ENCODE measurements at places on chromosomes 2 and 18.

DNA sequence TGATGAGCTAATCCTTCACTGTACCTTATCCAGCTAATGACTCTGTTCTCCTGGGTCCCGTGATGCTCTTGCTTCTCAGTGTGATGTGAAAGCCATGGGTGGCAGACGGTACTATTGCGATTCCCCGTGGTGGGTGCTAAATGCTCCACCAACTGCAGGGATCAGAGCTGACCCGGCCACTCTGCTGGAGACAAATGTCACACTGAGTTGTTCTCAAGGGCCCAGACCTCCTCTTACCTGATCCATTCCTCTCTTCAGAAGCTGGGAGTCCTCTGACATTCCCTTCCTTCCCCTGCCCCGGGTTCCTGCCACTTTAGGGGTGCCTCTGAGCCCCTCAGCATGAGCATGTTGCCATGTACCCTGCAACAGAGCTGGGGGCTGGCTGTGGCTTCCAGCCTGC lies 105.1 kb downstream of the MAPK4 start:
- DNase-seq = no peak

DNA sequence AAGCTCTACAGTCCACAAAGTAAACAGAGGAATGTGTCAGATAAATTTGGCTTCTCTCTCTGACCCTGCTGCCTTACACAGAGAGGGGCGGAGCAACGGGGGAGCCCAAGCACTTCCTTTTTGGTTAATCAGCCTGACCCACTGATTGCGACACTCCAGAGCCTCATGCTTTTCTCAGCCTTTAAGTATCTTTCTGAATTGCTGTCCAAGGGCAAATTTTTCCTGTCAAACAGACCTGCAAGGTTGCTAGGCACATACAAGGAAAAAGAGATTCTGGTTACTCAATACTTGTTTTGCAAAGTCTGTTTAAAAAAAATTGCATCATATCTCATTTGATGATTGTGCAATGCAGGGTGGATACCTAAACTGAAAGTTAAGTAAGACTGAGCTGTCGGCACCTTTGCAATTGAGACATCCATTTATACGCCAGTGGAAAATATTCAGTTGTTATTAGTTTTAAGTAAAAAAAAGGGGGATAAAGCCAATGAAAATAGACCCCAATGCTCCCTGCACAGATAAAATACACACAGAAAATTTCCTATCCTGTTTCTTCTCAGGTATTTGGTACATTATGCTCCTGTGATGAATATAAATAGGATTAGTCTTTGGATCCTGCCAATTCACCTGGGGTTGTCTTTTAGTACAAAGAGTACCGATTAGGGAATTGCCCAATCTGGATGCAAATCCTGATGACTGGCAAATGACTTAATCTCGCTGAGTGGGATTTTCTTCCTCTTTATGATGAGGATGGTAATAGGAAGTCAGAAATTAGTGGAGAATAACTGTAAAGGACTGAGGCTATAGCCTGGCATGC lies 260.2 kb upstream of the TRIB2 start:
- DNase-seq = peak; percentile 91

GRCh38 chr2:210663631-210664089 lies 107.3 kb downstream of the CPS1 start:
- peak; percentile 3 for DNase-seq

GRCh38 chr2:15939556-15939853 lies 845 bp upstream of the MYCN start:
- DNase-seq = no peak

GRCh38 chr2:72263776-72264060 lies 116.1 kb upstream of the CYP26B1 start:
- DNase-seq = no peak

- DNase-seq = no peak
These were observed 185.8 kb upstream of the CNTNAP5 start for GRCh38 chr2:123839326-123839725.

DNA sequence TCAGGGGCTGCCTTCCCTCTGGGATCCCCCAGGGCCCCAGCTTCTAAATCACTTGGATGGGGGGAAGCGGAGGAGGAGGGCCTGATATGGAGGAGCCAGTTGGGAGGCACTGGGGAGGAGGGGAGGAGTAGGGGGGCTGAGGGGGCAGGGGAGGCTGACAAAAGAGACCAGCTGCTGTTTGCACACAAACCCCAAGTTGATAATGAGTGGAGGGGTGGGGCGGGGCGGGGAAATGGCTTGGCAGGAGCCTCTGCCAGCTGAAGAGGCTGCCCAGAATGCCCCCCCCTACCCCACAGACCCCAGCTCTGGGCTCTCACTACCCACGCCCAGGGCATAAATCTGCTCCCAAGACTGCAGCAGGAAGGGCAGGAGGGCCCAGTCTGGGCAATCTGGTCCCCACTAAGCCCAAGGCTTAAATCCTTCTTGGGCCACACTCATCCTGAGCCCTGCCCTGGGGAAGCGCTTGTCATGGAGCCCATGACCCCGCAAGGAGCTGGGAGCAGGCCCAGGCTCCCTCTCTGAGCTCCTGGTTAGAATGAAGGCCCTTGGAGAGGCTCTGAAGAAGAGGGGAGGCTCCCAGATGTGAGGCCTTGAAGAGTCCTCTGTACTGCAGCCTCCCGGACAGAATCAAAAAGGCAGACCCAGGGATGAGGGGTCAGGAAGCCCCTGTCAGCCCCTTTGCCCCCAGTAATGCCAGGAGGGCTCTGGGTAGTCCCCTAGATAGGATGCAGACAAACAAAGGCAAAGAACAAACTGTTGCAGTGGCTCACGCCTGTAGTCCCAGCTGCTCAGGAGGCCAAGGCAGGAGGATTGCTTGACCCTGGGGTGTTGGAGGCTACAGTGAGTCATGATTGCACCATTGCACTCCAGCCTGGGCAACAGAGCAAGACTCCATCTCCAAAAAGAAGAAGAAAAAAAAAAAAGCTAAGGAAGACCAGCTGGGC lies 24.8 kb upstream of the PTMA start:
- DNase-seq = no peak

GRCh38 chr2:127103243-127104165 lies 3.5 kb downstream of the BIN1 start:
- no peak for DNase-seq

GRCh38 chr2:166900700-166901099 lies 12.4 kb downstream of the XIRP2 start:
- DNase-seq = peak; percentile 11

DNA sequence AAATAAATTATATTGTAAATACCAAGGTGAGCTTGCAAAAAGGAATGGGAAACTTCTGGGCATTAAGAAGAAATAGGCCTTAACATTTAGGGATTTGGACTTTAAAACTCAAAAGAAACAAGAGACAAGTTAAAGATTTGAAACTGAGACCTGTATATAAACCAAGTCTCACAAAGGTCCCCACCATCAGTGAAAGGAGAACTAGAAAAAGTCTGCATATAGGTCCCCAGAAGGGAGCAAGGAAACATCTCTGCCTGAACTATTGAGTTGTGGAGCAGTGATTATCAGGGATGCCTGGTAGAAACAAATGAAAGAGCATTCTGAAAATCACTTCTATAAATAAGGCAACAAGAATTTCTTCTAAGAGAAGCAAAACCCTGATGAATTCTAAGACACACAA lies 30.5 kb upstream of the ITGAV start:
- DNase-seq = no peak

- DNase-seq = no peak
These were observed 102.6 kb downstream of the HDAC4 start for GRCh38 chr2:239298116-239298804.

- DNase-seq = no peak
These were observed 199.5 kb downstream of the TWIST2 start for GRCh38 chr2:239047420-239047819.

DNA sequence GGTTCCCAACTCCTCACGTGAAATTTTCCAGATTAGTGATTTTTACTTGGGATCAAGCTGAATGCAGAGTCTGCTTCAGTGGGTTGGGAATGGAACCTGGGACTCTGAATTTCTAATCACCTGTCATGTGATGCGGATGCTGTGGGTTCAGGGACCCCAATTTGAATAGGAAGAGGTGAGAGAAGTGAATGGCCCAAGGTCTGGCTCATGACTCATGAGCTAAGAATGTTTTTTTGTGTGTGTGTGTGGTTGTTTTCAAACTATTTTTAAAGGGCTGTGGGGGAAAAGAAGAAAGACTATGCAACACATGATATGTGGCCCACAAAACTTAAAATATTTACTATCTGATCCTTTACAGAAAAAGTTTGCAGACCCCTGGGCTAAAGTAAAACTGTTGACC lies 108.5 kb upstream of the CYRIA start:
- DNase-seq = peak; percentile 18

GRCh38 chr2:167925758-167926157 lies 321.6 kb downstream of the STK39 start:
- DNase-seq = no peak

- DNase-seq = peak; percentile 18
These were observed 146.1 kb upstream of the ZSWIM2 start for GRCh38 chr2:186995092-186995491.

- peak; percentile 2 for DNase-seq
These were observed 274.2 kb upstream of the LRATD1 start for GRCh38 chr2:14358339-14358738.

DNA sequence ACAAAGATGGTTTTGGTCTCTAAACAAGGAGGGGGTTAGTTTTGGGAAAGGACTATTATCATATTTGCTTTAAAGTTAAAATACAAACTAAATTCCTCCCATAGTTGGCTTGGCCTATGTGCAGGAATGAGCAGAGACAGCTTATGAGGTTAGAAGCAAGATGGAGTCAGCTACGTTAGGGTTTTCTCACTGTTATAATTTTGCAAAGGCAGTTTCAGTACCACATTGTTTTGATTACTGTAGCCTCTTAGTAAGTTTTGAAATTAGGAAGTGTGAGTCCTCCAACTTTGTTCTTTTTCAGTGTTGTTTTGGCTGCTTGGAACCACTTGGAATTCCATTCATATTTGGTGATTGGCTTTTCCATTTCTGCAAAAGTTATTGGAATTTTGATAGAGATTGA lies 23.4 kb downstream of the LCLAT1 start:
- peak; percentile 40 for DNase-seq

GRCh38 chr2:235278771-235279355 lies 215.0 kb upstream of the AGAP1 start:
- no peak for DNase-seq

GRCh38 chr2:11512431-11512830 lies 21.4 kb upstream of the GREB1 start:
- no peak for DNase-seq

DNA sequence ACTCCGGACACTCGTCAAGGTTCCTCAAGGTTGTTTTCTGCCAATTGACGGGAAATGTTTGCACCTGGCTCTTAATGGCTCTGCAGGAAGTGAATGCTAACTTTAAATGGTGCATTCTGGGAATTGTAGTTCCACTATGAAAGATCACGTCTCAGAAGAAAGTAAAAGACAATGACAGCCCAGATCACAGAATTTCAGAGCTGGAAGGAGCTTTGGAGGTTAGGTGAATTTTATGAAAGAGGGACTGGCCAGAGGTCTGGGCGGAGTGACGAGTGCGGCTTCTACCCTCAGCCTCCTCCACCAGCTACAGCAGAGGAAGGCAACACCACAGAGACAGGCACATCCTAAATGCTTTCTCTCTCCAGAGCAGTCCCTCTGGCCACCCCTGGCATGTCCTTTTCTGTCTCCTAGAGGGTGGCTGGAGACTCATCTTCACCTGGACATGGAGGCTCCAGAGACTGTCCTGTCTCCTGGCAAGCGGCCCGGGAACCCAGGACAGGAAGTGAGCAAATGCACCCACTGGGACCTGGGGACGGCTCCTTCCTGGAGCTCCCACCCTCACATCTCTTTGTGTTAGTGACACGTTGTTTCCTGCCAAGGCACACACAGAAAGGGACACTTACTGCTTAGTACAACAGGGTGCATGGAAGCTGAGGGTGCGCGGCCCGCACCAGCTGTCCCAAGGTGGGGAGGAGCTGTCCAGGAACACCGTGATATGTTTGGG lies 19.4 kb downstream of the THAP4 start:
- peak; percentile 39 for DNase-seq

DNA sequence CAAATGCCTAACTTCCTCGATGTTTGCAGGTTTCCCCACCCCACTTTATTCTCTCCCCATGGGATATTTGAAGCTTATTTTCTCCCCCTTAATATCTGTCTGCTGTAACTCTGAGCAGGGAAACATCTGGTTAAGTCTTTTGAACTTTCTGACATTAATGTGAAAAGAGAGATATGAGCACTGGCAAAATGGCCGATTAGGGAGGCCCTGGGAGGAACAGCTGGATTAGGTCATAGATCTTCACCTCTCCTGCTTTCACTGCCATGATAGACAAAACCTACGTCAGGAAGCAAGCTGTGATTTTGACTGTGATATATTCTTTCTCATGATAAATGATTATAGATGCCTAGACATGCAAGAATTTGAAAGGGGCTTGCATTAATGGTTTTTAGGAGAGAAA lies 43.6 kb downstream of the LYPD6B start:
- no peak for DNase-seq

- DNase-seq = no peak
These were observed 29.6 kb upstream of the LPIN1 start for GRCh38 chr2:11716689-11717321.

- no peak for DNase-seq
These were observed 277.4 kb upstream of the LRATD1 start for GRCh38 chr2:14355102-14355501.

DNA sequence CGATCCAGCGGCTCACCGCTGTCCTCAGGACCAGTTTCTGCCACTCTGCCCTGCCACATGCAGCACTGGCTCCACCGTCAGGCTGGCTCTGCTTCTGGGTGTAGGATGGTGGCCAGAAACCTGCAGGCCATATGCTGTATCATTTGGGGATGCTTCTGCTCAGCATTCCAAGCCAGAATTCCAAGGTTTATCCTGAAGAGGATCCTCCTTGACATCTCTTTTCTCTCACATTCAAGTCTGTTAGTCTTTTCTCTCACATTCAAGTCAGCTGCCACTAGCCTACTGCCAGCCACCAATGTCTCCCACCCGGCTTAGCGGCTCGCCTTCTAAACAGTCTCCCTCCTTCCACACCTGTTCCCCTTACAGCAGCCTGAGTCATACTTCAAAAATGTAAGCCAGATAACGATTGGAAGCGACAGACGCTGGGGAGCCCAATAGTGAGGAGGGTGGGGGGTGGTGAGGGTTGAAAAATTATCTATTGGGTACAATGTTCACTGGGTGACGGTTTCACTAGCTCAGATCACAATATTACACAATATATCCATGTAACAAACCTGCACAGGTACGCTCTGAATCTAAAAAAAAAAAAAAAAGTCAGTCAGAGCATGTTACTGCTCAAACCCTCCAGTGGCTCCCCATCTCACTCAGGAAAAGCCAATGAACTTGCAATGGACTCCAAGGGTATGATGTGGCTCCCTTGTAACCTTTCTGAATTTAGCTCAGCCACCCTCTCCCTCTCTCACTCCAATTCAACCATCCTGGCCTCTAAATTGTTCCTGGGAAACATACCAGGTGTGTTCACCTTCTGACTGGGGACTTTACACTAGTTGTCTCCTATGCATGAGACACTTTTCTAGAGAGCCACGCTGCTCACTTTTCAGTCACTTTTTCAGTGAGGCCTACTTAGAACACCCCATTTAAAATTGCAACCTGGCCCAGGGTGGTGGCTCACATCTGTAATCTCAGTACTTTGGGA lies 38.8 kb upstream of the SP3 start:
- no peak for DNase-seq
